Uterus (tissue), 4 donors: ENCODE measurements at places on chromosomes 1 and 21. TPM values are rescaled to one million over a fixed set of nuclear protein-coding genes. Genes with fewer than 3 reads are reported as not detected.

NBPF6 gene
- not detected for total RNA-seq

ACTA1 gene
- total RNA-seq = not detected

SPRR2F gene
- total RNA-seq = not detected

ARHGEF16 gene
- 1.2 TPM for total RNA-seq

SPRR2G gene
- total RNA-seq = not detected

MSH4 gene
- 0.48 TPM for total RNA-seq

ZNF695 gene
- total RNA-seq = not detected

DCST1 gene
- total RNA-seq = not detected

CCDC190 gene
- 0.76 TPM for total RNA-seq

CD84 gene
- 1.8 TPM for total RNA-seq

ANKRD65 gene
- total RNA-seq = 10.4 TPM

TBX19 gene
- 6.5 TPM for total RNA-seq

SEMA6C gene
- 17.6 TPM for total RNA-seq

GRCh38 chr1:56811331-56811730 lies 7.9 kb downstream of the FYB2 start:
- no peak for DNase-seq

DNA sequence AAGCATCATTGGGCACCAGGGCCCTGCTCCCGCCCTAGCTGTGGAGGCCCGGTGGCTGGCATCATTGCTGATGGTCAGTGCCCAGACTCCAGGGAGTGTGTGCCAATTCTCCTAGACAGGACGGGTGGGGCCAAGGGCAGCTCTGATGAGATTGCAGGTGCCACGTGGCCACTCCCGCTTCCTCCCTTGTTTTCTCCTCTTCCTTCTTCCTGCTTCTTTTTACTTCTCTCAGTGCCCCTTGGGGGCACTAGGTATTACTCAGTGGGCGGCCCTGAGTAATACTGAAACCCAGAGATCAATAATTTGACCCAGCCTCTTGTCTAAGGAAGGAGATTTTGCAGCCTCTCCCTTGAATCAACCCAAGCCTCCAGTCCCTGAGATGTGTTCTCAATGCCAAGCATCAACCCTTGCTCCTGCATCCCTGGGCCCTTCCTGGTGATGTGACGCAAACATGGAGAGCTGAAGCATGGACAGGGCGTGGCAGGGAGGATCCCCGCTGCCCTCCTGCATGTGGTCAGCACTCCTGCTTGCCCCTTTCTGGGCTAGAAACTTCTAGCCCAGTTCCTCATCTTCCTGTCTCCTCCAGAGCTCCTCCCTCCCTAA lies 32.4 kb downstream of the CDK18 start:
- peak; percentile 12 for DNase-seq

DNA sequence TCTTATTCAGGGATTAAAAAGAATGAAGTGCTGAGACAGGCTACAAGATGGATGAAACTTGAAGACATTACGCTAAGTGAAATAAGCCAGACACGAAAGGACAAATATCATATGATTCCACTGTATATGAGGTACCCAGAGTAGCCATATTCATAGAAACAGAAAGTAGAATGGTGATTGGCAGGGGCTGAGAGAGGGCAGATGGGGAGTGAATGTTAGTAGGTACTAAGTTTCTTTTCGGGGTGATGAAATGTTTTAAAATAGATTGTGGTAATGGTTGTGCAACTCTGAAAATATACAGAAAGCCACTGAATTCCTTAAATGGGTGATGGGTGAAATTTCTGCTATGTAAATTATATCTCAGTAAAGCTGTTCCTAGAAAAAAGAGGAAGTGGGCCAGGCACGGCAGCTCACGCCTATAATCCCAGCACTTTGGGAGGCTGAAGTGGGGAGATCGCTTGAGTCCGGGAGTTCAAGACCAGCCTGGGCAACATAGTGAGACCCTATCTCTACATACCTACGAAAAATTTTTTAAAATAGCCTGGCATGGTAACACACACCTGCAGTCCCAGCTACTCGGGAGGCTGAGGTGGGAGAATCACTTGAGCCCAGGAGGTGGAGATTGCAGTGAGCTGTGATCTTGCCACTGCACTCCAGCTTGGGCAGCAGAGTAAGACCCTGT lies 15.9 kb downstream of the SLC27A3 start:
- no peak for DNase-seq

GRCh38 chr1:42085596-42085995 lies 67.6 kb upstream of the GUCA2B start:
- DNase-seq = no peak

DNA sequence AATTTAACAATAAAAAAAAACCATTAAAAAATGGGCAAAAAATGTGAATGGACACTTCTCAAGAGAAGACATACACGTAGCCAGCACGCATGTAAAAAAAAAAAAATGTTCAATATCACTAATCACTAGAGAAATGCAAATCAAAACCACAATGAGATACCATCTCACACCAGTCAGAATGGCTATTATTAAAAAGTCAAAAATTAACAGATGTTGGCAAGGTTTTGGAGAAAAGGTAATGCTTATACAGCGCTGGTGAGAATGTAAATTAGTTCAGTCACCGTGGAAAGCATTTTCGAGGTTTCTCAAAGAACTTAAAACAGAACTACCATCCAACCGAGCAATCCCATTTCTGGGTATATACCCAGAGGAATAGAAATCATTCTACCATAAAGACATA lies 1091.5 kb upstream of the B3GALT2 start:
- no peak for DNase-seq

GRCh38 chr21:34282223-34282622 lies 81.6 kb upstream of the KCNE2 start:
- DNase-seq = no peak

GRCh38 chr1:179774000-179774399 lies 30.9 kb downstream of the FAM163A start:
- no peak for DNase-seq

GRCh38 chr1:190665045-190665444 lies 187.4 kb upstream of the BRINP3 start:
- no peak for DNase-seq

- no peak for DNase-seq
These were observed 61.7 kb upstream of the DNAJC6 start for GRCh38 chr1:65247419-65248359.

DNA sequence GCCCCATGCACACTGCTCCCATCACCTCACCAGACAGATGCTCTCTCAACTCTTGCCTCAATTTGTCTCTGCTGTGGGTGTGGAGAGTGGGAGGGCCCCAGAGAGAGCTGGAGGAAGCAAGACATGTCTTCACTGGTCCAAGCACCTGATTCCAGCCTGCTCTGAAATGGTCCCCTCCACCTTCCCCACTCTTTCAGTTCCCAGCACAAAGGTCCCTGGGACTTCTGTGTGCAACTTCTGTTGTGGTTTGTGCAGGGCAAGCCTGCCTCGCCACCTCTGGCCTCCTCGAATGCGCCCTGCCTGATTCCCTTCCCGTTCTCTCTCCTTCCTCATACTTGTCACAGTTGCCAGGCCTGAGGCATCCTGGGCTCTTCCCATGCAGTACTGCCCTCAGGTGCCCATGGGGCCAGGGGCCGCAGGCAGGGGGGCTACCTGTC lies 119.3 kb downstream of the SYT2 start:
- no peak for DNase-seq

DNA sequence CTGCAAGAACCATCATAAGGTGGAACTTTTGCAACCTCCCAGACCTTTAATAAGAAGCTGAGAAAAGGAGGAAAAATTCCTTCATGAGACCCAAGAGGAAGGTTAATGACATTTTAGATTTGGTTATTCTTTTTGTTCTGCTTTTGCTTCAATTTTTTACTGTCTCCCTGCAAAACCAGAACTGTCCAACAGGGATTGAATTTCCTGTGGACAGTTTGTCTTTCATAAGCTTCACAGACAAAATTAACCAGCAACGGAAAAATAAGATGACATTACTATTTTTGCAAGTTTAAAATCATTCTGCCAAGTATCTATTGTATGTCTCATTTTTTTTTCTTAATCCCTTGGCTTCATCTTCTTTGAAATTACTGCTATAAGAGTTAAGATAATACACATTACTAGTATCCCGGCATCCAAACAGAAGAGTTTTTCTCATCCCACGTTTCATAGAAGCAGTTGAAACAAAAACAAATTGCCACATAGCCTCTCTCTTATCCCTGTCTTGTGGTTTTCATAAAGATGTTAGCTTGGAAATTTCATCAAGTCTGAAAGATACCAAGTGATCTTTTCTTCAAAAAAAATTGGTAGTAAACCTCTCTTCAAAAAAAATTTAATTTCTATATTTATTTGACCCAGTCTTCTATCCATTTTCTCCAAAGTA lies 465.3 kb upstream of the PTBP2 start:
- no peak for DNase-seq

- DNase-seq = no peak
These were observed 189.5 kb downstream of the PRDM2 start for GRCh38 chr1:13889495-13889894.

DNA sequence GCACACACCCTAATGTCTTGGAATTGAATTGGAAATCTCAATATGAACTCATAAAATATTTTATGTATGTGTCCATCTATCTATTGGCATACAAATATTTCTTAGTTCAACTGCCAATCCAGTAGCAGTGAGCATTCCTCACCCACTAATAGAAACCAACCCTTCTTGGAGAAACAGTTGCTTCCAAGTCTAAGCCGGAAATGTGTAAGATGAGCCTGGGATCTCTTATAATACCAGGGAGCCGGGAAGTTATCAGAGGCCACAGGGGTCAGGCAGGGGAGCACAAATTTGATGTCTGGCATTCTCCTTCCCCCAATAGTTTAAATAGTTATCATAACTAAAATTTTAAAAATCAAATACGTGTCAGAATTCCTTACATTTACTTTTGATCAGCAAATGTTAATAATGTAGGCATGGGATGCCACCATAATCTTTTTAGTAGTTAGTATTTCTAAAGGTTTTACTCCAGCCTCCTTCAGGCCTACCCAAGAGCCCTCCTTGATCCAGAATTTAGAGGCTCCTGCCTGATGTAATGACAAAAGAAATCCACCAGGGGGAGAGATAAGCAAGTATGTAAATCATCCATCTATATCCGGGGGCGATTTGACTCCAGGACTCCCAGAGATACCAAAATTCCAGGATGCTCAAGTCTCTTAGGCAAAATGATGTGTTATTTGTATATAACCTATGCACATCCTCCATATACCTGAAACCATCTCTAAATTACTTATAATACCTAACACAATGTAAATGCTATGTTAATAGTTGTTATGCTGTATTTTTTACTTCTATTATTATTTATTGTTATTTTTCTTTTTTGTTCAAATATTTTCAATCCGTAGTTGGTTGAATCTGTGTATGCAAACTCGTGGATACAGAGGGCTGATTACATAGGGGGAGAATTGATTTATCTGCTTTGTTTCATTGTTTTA lies 218.7 kb upstream of the COA6 start:
- no peak for DNase-seq

DNA sequence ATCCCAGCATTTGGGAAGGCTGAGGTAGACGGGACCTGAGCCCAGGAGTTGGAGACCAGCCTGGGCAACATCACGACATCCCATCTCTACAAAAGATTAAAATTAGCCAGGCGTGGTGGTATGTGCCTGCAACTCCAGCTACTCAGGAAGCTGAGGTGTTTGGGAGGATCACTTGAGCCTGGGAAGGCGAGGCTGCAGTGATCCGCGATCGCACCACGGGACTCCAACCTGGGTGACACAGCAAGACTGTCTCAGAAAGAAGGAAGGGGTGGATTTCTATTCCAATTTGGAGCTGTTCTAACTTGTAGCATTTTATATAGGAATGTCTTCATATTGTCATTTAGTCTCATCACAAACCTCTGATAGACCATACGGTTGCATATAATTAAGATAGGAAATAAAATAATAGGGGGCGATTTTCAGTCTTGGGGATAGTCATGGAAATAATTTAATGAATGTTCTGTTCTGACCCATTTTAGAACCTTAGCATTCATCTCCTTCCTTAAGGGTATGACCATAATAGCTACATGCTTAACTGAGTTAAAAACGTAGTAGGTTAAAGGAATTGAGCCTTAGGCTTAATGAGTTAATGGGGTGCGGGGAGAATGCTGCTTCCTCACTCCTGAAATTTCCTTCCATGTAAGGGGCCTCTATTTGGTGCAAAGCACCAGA lies 93.1 kb downstream of the ADCY10 start:
- DNase-seq = no peak

DNA sequence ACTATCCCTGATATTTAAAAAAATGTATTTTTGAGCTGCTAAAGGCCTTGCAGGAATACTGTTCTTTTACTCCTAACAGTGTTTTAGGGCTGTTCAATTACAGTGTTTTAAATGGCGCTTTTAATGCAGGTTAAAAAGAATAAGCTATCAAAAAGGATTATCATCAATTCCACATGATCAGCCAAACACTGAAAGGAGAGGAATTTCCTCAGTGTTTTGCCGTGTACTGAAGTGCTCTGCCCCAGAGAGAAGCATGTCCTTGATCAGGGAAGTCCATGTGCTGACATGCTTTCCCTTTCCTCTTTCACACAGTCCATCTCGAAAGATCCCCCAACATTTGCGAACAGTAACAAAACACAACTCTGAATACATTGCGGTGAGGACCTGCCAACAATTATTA lies 3.3 kb downstream of the CFAP298 start:
- no peak for DNase-seq

DNA sequence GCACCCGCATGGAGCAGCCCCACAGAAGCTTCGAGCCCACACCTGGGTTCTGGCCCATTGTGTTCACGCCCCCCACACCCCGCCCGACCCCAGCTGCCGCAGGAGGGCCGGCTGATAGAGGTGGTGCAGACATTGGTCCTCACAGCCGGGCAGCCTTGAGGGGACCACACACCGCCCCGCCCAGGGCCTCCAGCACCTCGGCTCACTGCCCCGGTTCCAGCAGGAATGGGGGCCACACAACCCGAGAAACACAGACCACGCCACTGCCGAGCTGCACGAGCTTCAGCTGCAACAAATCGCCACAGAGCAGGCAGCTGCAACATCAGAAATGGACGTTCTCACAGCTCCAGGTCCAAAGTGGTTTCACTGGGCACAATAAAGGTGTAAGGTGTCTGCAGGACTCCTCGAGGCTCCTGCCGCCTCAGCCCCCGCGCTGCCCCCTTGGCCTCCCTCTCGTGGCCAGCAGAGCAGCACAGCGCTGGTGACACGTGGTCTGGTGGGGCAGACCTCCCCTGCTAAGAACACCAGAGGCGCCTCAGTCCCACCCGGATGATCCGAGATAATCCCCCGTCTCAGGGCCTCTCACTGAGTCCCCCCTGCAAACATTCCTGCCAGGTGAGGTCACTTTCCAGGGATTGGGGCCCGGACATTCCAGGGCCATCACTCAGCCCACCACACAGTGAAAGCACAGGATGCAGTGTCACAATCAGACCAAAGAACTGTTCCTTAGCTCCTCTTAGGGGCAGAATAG lies 62.3 kb upstream of the ADARB1 start:
- peak; percentile 31 for DNase-seq

DNA sequence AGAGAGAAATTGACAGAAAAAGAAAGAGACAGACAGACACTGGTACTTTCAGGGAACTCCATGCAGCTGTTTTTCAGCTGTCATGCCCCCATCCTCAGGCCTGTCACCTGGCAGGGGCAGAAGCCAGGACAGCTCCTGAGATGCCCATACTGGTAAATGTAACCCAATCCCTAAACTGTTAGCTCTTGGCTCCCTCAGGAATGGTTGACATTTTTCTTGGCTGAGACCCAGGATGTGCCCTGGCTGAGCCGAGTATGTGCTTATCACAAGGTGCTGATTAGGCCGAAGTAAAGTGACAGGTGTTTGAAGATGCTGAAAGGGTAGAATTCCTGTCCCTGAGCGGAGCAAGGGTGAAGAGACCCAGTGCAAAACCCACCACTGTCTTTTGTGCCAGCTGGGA lies 50.7 kb downstream of the PGM1 start:
- DNase-seq = no peak

- DNase-seq = no peak
These were observed 3.9 kb upstream of the STIL start for GRCh38 chr1:47317841-47318240.

GRCh38 chr1:91559046-91559750 lies 58.5 kb downstream of the CDC7 start:
- DNase-seq = no peak

- no peak for DNase-seq
These were observed 6.0 kb upstream of the DUSP10 start for GRCh38 chr1:221747839-221748238.
